ENCODE measurements at places on chromosomes 5 and 9. TPM values are rescaled to one million over a fixed set of nuclear protein-coding genes. Genes with fewer than 3 reads are reported as not detected.

Gene C9
- total RNA-seq = 0.43 TPM

Gene CCL28
- total RNA-seq = 6.4 TPM

Gene PDGFRB
- total RNA-seq = 110 TPM

Gene PRUNE2
- total RNA-seq = 18.1 TPM

Gene EXOSC2
- total RNA-seq = 20.2 TPM

Gene ARID3C
- not detected for total RNA-seq

Gene PARP8
- total RNA-seq = 59.4 TPM

Gene SPINK1
- 13.5 TPM for total RNA-seq

Gene FCN1
- total RNA-seq = 65.0 TPM

Gene SH3GL2
- 2.9 TPM for total RNA-seq

Gene NUTM2G
- not detected for total RNA-seq

Gene WDR38
- 11.4 TPM for total RNA-seq

Measured in lung (tissue), 17 donors.